ENCODE measurements at places on chromosomes 4 and X. TPM values are rescaled to one million over a fixed set of nuclear protein-coding genes. Genes with fewer than 3 reads are reported as not detected.

RNF150 gene
- 2.7 TPM for total RNA-seq

DNA sequence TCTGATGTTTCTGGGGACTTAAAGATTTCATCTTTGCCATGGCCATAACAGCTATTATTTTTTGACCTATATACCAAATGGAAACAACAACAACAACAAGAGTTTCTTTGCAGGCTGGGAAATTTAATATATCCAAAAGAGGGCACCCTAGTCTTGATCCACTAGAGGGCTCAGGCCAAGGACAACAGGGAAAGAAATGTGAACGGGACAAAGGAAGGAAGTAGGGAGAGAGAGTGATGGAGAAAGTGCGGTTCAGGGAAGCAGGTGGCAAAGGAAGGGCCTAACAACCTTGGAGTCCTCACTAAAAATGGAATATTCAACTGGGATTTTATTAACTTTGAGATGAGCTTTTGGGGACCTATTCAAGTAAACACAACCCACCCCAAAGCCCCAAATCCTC is 67.8 kb upstream of the SCML1 start:
- H3K27me3 ChIP-seq: no peaks in the 10 kb centered on the region
- H3K36me3 ChIP-seq: no peaks in the 10 kb centered on the region
- H3K27ac ChIP-seq: no peak overlapping the region
- H3K4me1 ChIP-seq: no peaks in the 10 kb centered on the region
- H3K4me3 ChIP-seq: no peak overlapping the region

DNA sequence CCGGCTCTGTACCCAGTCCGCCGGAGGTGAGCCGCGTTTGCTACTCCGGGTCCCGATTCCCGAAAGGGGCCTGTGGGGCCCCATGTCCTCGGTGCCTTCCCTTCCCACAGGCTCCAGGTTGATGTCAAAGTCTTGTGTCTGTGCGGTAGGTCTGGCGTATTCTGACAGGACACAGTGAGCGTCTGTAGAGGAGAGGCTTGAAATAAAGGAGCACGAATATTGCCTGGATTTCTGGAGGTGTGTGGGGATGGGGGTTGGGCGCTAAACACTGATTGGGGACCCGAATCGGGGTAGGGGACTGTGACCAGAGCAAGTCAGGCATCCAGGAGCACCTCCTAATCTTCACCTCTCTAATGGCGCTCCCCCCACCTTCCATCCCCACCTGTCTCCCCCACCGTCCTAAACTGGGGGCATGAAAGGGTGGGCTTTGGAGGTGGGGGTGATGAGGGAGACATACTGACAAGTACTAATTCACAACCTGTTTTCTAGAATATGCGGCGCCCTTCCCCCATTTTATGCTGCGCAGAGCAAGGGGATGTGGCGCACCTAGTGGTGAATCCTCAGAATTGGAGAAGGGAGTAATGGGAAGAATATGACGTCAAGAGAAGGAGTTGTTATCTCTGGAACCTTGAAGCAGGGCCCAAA is 855 bp downstream of the GPRASP2 start:
- peak; percentile 59 for DNase-seq
- H3K27ac ChIP-seq: no peak overlapping the region
- H3K36me3 ChIP-seq: no peaks in the 10 kb centered on the region
- H3K27me3 ChIP-seq: no peaks in the 10 kb centered on the region
- H3K4me1 ChIP-seq: no peaks in the 10 kb centered on the region

DNA sequence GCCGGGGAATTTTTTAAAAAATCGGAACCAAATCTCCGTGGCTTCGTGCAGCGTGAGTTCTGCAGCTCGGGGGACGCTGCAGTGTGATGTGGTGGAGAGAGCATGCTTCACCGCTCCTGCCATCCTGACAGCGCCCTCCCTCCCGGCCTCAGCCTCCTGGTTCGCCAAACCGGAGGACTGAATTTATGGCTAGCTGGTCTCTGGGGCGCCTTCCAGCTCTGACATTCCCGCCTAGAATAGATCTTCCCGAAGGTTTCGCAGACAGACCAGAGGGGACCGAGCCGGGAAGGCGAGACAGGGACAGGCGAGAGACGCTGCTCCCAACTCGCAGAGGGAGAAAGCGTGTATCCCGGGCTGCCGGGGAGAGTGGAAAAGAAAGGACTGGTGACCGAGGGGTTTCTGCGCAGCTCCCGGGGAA is 25.9 kb downstream of the HOPX start:
- H3K4me1 ChIP-seq: no peaks in the 10 kb centered on the region
- peaks cover 50% of the 10 kb centered on the region for H3K27me3 ChIP-seq
- no peak overlapping the region for H3K27ac ChIP-seq
- DNase-seq: no peak

DNA sequence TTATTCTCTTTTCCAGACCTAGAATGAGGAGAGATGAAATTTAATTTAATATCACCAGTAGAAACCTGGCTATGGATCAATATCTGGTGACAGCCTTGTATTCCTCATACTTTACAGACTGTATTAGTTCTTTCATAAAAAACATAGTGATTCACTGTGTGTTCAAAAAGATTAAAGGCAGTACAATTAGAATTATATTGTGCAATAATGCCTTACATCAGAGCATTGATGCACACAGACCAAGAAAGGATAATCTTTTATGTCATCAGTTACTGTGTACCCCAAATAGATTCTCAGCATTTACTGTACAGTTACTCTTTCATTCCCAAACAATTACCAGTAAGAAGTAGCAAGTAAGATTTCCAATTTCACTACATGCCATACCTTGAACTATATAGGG is 260.5 kb upstream of the ANXA10 start:
- H3K27ac ChIP-seq: no peak overlapping the region
- no peak overlapping the region for H3K4me3 ChIP-seq
- DNase-seq: no peak
- no peaks in the 10 kb centered on the region for H3K27me3 ChIP-seq
- H3K4me1 ChIP-seq: peaks cover under 1% of the 10 kb centered on the region

DNA sequence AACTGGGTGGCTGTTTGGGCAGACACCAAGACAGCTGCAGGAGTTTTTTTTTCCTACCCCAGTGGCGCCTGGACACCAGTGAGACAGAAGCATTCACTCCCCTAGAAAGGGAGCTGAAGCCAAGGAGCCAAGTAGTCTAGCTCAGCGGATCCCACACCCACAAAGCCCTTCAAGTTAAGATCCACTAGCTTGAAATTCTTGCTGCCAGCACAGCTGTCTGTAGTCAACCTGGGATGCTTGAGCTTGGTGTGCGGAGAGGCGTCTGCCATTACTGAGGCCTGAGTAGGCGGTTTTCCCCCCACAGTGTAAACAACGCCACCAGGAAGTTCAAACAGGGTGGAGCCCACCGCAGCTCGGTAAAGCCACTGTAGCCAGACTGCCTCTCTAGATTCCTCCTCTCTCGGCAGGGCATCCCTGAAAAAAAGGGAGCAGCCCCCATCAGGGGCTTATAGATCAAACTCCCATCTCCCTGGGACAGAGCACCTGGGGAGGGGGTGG is 171.4 kb downstream of the ARHGEF9 start:
- no peaks in the 10 kb centered on the region for H3K27me3 ChIP-seq
- H3K4me3 ChIP-seq: no peak overlapping the region
- H3K4me1 ChIP-seq: no peaks in the 10 kb centered on the region
- H3K36me3 ChIP-seq: no peaks in the 10 kb centered on the region
- H3K27ac ChIP-seq: no peak overlapping the region
- no peak for DNase-seq

- H3K36me3 ChIP-seq: no peaks in the 10 kb centered on the region
- no peak overlapping the region for H3K27ac ChIP-seq
- no peaks in the 10 kb centered on the region for H3K27me3 ChIP-seq
- H3K4me3 ChIP-seq: no peak overlapping the region
These were observed 46.4 kb downstream of the GPAT3 start for GRCh38 chr4:83582289-83582785.

DNA sequence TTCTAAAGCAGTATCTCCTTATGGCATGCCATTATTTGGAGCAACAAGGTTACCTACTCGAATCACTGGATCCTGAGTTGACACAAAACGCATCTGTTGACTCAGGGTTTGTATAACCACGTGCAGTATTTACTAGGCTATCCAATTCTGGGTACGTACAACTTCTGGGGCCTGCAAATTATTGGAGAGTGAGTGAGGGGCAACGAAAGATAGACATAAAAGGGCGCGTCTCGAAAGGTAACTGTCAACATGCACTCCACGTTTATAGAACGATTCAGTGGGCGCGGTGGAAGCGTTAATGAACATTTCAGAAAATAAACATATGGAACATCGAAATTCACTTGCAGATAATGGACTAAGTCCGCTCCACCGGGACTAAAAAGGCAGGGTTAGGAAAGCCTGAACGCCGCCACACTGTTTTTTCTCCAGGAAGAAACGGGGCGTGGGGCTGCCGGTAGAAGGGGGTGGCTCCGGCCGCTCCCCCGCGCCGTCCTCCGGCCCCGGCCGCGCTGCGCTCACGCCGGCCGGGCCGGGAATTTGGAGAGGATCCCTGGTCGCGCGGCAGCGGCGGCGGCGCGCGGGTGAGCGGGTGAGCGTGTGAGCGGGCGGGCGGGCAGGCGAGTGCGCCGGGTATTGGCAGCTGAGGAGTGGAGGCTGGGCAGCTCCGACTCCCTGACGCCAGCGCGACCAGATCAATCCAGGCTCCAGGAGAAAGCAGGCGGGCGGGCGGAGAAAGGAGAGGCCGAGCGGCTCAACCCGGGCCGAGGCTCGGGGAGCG is at the start of gene SMAD1:
SMAD1 (plus strand) TSS at position 690 of the 778 bp plus-strand sequence. CDS start 32,761 bp downstream, outside the sequence.
- H3K27me3 ChIP-seq: no peaks in the 10 kb centered on the region
- peaks cover 22% of the 10 kb centered on the region for H3K4me1 ChIP-seq
- DNase-seq: peak; percentile 91
- no peaks in the 10 kb centered on the region for H3K36me3 ChIP-seq
- H3K4me3 ChIP-seq: peak within 1 kb of the TSS; percentile 88
- H3K27ac ChIP-seq: peak within 1 kb of the TSS; percentile 98

DNA sequence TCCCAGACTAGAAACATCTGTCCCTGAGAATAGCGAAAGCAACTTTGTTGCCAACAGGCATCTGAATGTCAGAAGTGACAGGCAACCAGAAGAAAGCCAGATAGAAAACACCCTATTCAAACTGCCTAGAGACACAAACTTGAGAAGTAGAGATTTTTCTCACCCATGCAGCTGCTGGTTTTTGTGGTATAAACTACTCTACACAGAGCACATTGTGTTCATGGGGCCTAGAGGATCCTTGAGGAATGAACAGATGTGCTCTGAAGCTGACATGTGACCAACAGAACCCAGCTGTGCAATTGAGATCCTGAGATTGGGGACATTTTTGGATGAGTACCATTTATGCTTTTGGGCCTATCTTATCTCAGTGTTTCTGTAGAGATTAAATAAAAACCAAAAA is 63.6 kb upstream of the NRK start:
- no peaks in the 10 kb centered on the region for H3K4me1 ChIP-seq
- H3K36me3 ChIP-seq: no peaks in the 10 kb centered on the region
- no peak overlapping the region for H3K4me3 ChIP-seq
- H3K27me3 ChIP-seq: peaks cover 5% of the 10 kb centered on the region
